Chondrocyte (in vitro differentiated cells): ENCODE measurements at places on chromosomes 16 and 17. TPM values are rescaled to one million over a fixed set of nuclear protein-coding genes. Genes with fewer than 3 reads are reported as not detected.

DNA sequence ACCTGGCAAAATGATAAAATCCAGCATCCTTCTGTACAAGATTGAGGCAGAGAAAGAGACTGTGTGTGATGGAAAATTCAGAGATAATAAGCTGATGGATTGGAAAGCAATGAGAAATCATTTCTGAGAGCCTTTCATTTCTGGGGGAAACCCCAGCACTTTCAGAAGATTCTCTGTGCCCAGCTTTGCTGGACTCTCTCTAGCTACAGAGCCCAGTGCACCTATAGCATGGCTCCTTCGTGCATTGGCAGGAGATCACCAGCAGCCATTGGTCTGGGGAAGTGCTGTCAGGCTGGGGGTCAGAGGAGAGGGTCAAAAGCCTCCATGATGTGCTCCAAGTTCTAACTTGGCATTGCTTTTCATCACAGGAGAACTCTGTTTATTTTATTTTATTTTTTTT is 259.9 kb downstream of the SOX9 start:
- no peak overlapping the region for H3K4me3 ChIP-seq
- H3K36me3 ChIP-seq: no peaks in the 10 kb centered on the region
- H3K4me1 ChIP-seq: peaks cover 14% of the 10 kb centered on the region
- H3K27ac ChIP-seq: no peak overlapping the region
- no peaks in the 10 kb centered on the region for H3K27me3 ChIP-seq
- DNase-seq: no peak

GRCh38 chr17:2547176-2547575 is 35.5 kb upstream of the METTL16 start:
- no peak overlapping the region for H3K4me3 ChIP-seq
- H3K27ac ChIP-seq: no peak overlapping the region
- DNase-seq: no peak

DNA sequence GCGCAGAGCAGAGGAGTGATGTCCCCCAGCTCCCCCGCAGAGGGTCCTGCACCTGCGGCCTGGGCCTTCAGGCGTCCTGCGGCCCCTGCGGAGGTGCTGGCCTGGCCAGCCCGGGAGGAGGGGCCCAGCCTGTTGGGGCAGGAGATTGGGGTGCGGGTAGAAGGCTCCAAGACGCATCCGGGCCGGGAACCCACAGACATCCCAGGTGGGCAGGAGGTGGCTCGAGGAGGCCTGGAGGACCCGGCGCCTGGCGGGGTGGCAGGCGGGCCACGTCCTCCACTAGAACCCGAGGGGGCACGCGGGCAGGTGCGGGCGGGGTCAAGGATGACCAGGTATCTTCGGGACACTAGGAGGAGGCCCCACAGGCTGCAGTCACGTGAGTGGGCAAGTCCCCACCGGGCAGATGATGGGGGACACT is 647 bp upstream of the SECTM1 start:
- peaks cover 53% of the 10 kb centered on the region for H3K4me1 ChIP-seq
- no peak overlapping the region for H3K4me3 ChIP-seq
- no peaks in the 10 kb centered on the region for H3K36me3 ChIP-seq

DNA sequence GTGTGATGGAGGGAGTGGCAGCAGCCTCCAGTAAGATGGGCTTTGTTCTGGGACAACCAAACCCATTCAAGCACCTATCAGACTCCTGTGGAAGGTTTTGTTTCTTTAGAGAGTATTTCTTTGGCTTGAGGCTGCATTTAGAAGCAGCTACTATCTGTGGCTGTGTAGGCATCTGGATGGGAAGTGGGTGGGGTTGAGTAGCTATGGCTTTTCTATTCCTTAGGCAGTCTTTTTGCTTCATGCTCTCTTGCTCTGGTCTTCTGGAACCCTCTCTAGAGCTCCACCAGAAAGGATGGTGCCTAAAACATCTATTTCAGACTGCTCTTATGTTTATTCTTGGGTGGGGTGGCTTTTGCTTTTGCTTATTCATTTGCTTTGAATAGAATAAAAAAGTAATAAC is 19.9 kb downstream of the TNRC6A start:
- H3K27ac ChIP-seq: peak overlapping the region; percentile 86
- H3K27me3 ChIP-seq: no peaks in the 10 kb centered on the region
- DNase-seq: no peak
- no peak overlapping the region for H3K4me3 ChIP-seq
- peaks cover 60% of the 10 kb centered on the region for H3K4me1 ChIP-seq

GRCh38 chr17:79617740-79618382 is 7.0 kb upstream of the RBFOX3 start:
- peak; percentile 46 for DNase-seq
- H3K4me1 ChIP-seq: no peaks in the 10 kb centered on the region
- peaks cover 1% of the 10 kb centered on the region for H3K36me3 ChIP-seq
- peaks cover 73% of the 10 kb centered on the region for H3K27me3 ChIP-seq
- H3K27ac ChIP-seq: no peak overlapping the region
- H3K4me3 ChIP-seq: no peak overlapping the region

Gene ZG16B
- total RNA-seq: 2.1 to 2.6 TPM in 2 of 3 replicates, not detected in the other

Gene RARA
- 59.2 to 65.7 TPM (median 61.2 TPM) in 3 replicates for total RNA-seq

Gene C17orf100
- 2.0 to 3.0 TPM (median 2.9 TPM) in 3 replicates for total RNA-seq

DNA sequence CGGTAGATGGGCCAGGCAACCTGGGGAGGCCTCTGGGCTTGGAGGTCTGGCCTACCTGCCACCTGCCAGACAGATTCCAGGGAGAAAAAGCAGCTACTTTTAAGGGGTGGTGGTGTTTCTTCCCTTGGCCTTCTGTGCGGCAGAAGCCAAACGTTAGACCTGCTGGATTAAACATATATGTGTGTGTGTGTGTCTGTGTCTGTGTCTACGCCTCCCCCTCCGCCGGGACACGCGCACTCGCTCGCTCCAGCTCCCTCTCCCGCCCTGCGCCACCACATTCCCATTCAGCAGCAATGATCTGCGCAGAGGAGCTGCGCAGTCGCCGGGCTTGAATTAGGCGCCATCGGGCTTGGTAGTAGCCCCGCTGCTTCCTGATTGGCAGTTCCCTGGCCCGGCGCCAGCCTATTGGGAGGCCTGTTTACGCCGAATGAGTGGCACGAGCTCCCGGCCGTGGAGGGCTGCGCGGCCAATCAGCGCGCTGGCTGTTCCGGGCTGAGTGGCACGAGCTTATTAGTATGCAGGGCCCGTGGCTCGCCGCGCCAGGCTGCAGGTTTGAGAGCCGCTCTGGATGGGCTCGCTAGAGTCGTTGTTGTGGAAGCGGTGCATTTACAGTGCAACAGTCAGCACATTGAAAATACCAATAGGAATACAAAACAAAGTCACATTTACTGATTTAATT is at the start of gene BAHCC1:
TSS of gene BAHCC1 (plus strand) at position 537 of the 679 bp plus-strand sequence. CDS start 4,283 bp downstream, outside the sequence.
- H3K27ac ChIP-seq: peak within 1 kb of the TSS; percentile 96
- peaks cover 47% of the 10 kb centered on the region for H3K4me1 ChIP-seq
- H3K27me3 ChIP-seq: no peaks in the 10 kb centered on the region
- no peaks in the 10 kb centered on the region for H3K36me3 ChIP-seq
- peak; percentile 100 for DNase-seq

DNA sequence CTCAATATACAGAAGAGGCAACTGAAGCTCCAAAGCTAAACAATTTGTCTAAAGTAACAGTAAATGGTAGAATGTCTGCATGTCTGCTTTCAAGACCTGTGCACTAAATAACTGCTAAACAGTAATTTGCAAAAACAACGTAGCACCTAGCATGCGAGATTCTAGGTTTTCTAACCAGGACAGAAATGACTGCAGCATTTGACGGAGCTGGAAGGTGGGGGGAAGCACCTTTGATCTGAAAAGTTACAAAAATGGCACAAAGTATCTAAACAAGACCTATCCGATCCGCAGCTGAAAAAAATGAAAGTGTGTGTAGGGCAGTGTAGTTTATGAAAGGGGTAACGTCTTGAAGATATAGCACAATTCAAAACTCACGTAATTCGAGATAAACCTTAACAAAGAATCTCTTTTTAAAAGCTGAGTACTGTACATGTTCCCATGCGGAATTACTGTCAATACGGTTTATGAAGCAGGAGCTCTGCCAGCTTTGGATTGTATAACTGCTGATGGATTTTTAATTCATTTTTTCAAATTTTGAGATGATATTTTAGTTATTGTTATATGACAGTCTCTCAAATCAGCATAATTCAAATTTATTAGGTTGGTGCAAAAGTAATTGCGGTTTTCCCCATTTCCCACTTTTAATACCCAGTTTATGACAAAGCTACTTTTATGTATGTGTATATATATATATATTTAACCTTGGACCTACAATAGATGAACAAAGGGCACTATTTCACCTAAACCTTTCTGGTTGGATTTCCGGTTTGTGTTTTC is 1.2 kb upstream of the WIPI1 start:
- no peak for DNase-seq
- peak overlapping the region; percentile 97 for H3K27ac ChIP-seq
- H3K27me3 ChIP-seq: no peaks in the 10 kb centered on the region
- peak overlapping the region; percentile 77 for H3K4me3 ChIP-seq

Gene ACE
- 0.28 to 0.68 TPM (median 0.52 TPM) in 3 replicates for total RNA-seq

DNA sequence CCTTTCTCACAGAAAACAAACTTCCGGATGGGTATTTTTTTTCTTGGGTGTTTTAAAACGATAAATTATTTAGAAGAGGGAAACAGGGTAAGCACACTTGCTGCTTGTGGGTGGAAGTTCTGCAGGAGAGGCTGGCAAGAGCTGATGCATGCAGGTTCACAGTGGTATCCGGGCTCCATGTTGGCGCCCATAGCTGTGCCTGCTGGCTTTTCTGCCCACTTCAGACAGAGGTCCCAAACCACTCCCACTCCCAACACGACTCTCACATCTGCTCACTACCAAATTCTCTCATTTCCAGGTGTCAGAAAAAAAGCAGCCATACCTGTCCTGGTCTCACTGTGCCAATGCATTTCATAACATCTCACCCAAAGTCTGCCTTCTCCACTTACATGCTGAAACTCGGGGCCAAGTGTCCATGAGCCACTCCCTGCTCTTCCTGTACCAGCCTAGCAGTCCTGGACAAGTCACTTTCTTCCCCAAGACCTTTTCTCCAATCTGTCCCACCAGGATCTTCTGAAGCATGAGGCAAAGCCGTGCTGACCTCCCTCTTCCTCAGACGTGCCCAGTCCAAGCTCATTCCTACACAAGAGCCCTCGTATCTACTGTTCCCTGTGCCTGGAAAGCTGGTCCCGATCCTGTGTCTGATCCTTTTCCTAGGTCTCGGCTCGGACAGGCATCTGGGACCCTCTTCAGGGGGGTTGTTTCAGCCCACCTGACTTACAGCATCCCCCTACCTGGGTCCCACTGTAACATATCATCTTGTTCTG is 1.5 kb downstream of the CD300LF start:
- no peaks in the 10 kb centered on the region for H3K4me1 ChIP-seq
- H3K36me3 ChIP-seq: no peaks in the 10 kb centered on the region
- peaks cover 42% of the 10 kb centered on the region for H3K27me3 ChIP-seq

GRCh38 chr16:73033271-73033998 is 14.5 kb downstream of the ZFHX3 start:
- H3K36me3 ChIP-seq: peaks cover 2% of the 10 kb centered on the region
- H3K4me1 ChIP-seq: peaks cover 91% of the 10 kb centered on the region
- no peaks in the 10 kb centered on the region for H3K27me3 ChIP-seq
- peak overlapping the region; percentile 33 for H3K4me3 ChIP-seq

GRCh38 chr17:40218006-40218739 is 931 bp upstream of the WIPF2 start:
- H3K27ac ChIP-seq: peak overlapping the region; percentile 100
- peak; percentile 7 for DNase-seq
- H3K4me3 ChIP-seq: peak overlapping the region; percentile 90

- H3K4me1 ChIP-seq: no peaks in the 10 kb centered on the region
- no peaks in the 10 kb centered on the region for H3K27me3 ChIP-seq
- no peak overlapping the region for H3K27ac ChIP-seq
- DNase-seq: no peak
- H3K4me3 ChIP-seq: no peak overlapping the region
- H3K36me3 ChIP-seq: peaks cover 35% of the 10 kb centered on the region
Observed at GRCh38 chr17:36523113-36523512, 11.6 kb downstream of the MYO19 start.

DNA sequence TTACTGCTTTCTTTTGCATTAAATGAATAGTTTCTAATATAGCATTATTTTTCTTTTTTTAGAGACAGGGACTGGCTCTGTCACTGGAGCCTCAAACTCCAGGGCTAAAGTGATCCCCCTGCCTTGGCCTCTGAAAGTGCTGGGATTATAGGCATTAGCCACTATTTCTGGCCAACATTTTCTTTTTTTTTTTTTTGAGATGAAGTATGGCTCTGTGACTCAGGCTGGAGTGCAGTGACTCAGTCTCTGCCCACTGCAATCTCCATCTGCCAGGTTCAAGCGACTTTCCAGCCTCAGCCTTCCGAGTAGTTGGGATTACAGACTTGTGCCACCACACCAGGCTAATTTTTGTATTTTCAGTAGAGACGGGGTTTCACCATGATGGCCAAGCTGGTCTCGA is 2.0 kb upstream of the DUXB start:
- no peaks in the 10 kb centered on the region for H3K36me3 ChIP-seq

DNA sequence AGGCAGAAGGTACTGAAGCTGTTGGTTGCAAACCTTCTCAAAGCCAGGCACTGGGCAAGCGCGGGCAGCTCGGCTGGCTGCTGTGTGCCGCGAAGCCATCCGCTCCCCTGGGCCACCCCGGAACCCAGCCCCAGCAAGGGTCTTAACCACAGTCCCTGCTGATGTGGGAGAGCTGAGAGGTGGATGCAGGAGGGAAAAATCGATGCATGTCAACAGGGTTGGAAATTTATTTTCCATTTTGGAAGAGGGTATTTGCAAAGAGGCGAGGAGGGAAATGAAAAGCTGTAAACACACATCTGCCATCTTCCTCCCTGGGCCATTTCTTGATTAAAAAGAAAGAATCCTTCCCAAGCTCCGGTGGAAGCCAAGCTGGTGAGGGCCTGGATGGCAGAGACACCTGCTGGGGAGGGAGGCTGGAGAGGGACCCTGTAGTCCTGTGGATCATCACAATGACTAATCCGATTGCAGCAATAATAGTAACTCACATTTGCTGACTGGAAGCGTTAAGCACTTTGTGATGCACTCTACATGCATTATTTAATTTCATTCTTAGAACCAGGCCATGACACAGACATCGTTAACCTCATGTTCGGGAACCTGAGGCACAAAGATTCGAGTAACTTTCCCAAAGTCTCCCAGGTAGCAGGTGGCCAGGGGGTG is 13.9 kb upstream of the TBX2 start:
- no peak overlapping the region for H3K27ac ChIP-seq
- H3K4me3 ChIP-seq: no peak overlapping the region
- peaks cover 4% of the 10 kb centered on the region for H3K36me3 ChIP-seq
- DNase-seq: no peak

DNA sequence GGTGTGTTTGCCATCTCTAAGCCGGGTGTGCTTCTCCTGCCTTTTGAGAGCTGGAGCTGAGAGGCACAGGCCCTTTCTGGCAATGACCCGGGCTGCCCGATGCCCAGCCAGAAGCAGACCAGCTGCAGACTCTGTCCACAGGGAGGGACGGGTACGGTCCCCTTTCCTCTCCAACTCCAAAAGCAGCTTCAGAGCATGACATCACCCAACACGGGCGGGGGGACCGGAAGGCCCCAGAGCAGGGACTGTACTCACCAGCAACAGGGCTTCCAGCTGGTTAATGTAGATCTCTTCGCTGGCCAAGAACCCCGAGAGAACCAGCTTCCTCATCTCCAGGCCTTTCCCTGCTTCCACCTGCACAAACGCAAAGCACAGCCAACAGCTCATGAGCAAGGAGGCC is 79.4 kb downstream of the ABR start:
- no peak overlapping the region for H3K27ac ChIP-seq
- H3K27me3 ChIP-seq: no peaks in the 10 kb centered on the region
- H3K36me3 ChIP-seq: peaks cover 16% of the 10 kb centered on the region
- peaks cover 5% of the 10 kb centered on the region for H3K4me1 ChIP-seq
- H3K4me3 ChIP-seq: no peak overlapping the region

- H3K27ac ChIP-seq: peak overlapping the region; percentile 53
- H3K27me3 ChIP-seq: peaks cover 34% of the 10 kb centered on the region
- no peak overlapping the region for H3K4me3 ChIP-seq
- H3K36me3 ChIP-seq: no peaks in the 10 kb centered on the region
- H3K4me1 ChIP-seq: peaks cover 11% of the 10 kb centered on the region
Observed at GRCh38 chr17:39763051-39763820, 25.5 kb downstream of the GRB7 start.

GRCh38 chr17:50882851-50883250 is 16.7 kb upstream of the TOB1 start:
- no peaks in the 10 kb centered on the region for H3K36me3 ChIP-seq
- H3K4me3 ChIP-seq: no peak overlapping the region
- H3K27me3 ChIP-seq: peaks cover under 1% of the 10 kb centered on the region
- no peak for DNase-seq

Gene KLHDC4
- total RNA-seq: 19.8 to 21.2 TPM (median 20.5 TPM) in 3 replicates
